Stimulated activated CD4-positive, alpha-beta T cell treated with anti-CD3 and anti-CD28 coated beads, Interleukin-2, amount 100 ng/mL, for 48 hours (primary cell): ENCODE measurements at places on chromosomes 5 and 9.

- no peak for DNase-seq
Measured at GRCh38 chr9:127884427-127884911, 7.0 kb upstream of the AK1 start.

DNA sequence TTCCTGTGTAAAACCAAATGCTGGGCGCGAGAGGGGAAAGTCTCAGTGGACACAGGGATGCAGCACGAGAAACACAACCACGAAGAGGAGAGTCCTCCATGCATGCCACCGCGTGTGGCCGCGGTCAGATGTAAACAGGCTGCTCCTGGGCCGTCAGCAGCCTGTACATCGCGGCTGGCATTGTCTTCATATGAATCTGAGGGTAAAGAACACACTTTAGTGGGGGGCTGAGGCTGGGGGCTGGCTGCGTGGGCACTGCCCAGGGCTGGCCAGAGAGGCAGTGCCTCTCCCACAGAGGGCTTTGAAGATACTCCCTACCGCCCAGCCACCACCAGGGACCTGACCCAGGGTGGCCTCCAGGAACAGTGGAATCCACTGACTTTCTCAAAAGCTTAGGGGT lies 106.2 kb downstream of the ENTREP1 start:
- no peak for DNase-seq

DNA sequence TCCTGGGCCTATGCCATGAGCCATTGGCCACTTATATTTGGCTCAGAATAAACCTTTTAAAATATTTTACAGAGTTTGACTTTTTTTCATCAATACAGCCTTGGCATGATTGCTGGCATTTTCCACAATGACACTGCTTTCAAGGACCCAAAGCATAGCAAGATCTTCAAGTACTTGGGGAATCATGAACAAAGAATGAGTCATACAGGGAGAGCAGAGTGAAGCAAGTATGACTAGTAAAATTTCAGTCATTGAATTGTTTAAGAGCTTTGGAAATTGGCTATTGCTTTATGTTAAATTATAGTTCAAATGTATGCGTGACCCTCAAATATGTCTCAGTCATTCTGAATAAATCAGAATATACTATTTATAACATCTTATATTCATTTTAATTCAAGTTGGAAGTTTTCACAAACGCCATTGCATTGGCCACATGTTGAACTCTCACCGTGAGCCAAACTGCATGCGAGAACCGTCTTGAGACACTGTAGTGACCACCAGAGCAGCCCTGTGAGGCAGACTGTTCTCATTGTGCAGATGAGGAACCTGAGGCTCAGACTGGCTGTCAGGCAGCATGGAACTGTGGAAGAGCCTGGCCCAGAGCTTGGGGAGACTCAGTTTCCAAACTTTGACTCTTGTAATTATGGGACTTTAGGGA lies 52.9 kb downstream of the GDNF start:
- no peak for DNase-seq

DNA sequence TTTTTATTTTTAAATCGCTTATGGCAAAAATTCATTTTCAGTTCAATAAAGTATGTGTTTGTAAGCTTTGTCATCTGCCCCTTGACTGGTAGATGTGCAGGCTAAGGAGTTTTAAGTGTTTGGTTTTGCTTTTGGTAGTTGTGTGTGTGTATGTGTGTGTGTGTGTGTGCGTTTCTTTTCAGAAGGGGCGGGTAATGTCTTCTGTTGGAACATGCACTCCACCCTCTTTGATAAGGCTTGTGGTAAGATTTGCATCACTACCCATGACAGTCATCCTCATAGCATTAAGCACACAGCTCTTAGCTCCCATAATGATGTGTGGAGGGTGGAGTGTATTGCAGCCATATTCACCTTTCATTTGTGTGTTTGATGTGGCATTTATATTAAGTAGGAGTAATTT lies 92.1 kb upstream of the FSD1L start:
- DNase-seq = no peak

DNA sequence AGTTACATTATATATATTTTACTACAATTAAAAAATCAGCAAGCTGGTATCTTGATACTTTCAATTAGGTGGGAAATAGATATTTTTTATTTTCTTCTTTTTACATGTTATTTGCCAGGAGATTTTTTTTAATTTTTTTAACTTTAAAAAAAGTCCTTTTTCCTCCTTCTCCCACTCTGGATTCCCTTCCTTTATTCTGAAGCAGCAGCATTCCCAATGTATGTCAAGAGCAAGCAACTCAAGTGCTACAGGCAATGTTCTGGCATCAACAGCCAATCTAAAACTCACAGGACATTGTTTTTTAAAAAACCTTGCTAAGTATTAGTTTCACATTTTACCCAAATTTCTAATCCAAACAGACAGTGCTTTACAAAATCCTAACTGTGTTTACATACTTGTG lies 41.4 kb downstream of the GOLPH3 start:
- DNase-seq = no peak

DNA sequence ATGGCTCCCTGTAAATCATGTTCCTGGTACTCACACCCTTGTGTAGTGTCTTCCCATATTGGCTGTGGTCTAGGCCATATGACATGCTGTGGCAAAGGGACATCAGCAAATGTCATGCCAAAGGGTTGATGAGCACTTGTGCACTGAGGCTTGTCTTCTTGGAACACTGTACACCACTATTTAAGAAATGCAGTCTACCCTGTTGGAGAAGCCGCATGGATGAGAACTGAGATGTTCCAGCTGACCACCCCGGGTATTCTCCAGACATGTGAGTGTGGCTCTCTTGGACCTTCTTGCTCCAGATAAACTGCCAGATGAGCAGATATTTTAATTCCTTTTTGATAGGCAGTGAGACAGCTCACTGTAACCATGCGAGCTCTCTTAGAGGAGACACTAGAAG lies 20.5 kb upstream of the NPR3 start:
- DNase-seq = no peak

- DNase-seq = no peak
Measured at GRCh38 chr5:135047347-135047695, 13.3 kb upstream of the PITX1 start.

GRCh38 chr5:69167493-69167855 lies 524 bp downstream of the CCNB1 start:
- no peak for DNase-seq

DNA sequence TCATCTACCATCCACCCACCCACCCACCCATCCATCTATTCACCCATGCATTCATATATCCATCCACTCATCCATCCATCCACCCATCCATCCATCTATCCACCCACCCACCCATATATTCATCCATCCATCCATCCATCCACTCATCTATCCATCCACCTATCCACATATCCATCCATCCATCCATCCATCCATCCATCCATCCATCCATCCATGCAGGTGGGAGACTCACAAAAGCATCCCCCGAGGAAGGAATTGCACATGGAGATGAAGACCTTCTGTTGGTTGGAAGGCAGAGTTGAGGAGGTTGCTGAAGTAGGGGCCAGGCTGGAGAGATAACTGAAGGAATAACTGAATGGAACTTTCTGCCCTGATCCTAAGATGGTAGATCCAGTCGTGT lies 126.9 kb downstream of the RGS3 start:
- DNase-seq = no peak

- no peak for DNase-seq
Measured at GRCh38 chr9:129411501-129412175, 209.3 kb downstream of the C9orf50 start.

DNA sequence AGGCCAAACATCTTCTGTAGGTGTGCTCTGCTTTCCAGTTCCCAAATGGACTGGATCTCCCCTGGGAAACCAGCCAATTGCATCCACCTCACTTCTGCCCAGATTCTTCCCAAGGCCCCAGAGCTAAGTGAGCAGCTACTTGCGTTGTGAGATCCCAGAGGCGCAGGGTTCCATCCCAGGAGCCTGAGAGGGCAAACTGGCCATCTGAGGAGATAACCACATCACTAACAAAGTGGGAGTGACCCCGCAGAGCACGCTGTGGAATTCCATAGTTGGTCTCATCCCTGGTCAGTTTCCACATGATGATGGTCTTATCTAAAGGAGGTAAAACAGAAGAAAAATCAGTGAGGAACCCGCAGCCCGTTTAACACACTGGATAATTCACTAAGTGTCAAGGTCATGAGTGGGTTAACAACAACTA lies 1.7 kb downstream of the RACK1 start:
- DNase-seq = no peak

DNA sequence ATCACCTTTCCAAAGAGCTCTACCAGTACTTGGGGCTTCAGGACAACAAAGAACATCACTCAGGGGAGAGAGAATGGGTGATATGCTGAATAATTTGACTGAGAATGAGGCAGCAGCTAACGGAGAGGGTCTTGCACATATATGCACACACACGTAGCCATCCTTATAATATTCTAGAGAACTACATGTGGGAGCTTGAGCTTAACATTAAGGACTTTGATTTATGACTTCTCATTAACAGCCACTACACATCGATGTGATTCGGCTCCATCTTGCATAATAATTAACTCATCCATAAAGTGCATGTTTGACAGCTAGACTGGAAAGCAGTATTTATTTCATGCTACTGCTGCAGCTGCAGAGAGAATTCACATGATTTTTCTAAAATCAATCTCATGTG lies 163.4 kb downstream of the RAB3C start:
- DNase-seq = no peak

GRCh38 chr9:96109680-96110351 lies 192.2 kb downstream of the HSD17B3 start:
- DNase-seq = no peak

- DNase-seq = no peak
Measured at GRCh38 chr5:178259623-178260536, 27.3 kb upstream of the PHYKPL start.

GRCh38 chr9:131839281-131840084 lies 99.6 kb upstream of the RAPGEF1 start:
- peak; percentile 51 for DNase-seq

GRCh38 chr5:174412941-174413340 lies 311.4 kb upstream of the MSX2 start:
- no peak for DNase-seq

- DNase-seq = no peak
Measured at GRCh38 chr5:133818869-133819600, 149.4 kb downstream of the C5orf15 start.

DNA sequence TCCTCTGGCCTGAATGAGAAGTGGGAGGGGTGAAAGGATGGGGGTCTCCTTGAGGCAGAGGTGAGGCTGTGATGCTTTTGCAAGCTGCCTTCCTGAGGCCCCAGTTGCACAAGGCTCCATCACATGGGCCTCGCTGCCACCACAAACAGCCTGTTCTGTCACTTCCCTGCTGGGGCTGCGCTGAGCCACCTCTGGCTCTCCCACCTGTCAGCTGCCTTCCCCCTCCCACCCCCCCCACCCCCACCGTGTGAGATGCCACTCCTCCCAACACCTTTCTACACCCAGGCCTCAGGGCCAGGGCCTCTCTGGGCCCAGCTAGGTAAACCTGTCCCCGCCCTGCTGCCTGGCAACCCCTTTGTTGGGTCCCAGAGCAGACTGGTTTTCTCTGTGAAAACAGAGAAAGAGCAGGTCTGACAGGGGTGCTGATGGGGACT lies 4.5 kb upstream of the PDLIM4 start:
- DNase-seq = no peak

GRCh38 chr9:15977438-15977837 lies 424.6 kb downstream of the CCDC171 start:
- no peak for DNase-seq
